ENCODE measurements at places on chromosomes 4 and X.

DNA sequence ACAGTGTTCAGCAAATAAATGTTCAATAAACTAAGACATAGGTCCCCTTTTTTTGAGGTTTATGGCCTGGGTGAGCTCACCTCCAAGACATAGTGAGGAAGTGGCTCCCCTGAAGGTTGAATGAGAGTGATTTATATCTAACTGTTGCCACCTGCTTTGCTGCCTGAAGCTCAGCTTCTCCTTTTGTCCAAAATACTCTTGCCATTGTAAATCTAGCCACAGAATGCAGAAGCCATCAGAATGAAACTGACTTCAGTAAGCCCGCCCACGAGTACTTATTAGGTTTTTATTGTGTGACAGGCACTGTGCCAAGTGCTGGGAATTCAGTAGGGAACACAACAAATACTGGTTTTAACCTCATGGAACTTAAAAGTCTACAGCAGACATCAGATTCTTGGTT is 18.0 kb downstream of the SPINK2 start:
- no peak for DNase-seq

GRCh38 chr4:123468479-123469031 is 72.0 kb downstream of the SPRY1 start:
- DNase-seq = no peak

DNA sequence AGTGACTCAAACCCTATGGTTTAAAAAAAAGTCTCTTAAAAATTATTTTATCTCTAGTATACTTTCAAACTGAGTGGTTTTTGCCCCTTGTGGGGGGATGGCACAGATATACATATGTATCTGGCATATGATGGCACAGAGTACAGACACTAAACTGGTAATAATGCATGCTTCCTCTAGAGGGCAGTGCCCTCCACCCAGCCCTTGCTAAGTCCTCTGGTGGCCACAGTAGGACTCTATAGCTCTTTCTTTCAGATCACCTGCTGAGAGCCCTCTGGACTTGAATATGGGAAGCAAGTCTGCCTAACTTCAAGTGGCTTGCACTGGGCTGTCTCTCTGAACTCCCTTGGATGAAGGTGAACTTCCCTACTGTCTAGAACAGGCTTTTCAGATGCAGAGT is 66.3 kb downstream of the TSPAN7 start:
- DNase-seq = no peak

DNA sequence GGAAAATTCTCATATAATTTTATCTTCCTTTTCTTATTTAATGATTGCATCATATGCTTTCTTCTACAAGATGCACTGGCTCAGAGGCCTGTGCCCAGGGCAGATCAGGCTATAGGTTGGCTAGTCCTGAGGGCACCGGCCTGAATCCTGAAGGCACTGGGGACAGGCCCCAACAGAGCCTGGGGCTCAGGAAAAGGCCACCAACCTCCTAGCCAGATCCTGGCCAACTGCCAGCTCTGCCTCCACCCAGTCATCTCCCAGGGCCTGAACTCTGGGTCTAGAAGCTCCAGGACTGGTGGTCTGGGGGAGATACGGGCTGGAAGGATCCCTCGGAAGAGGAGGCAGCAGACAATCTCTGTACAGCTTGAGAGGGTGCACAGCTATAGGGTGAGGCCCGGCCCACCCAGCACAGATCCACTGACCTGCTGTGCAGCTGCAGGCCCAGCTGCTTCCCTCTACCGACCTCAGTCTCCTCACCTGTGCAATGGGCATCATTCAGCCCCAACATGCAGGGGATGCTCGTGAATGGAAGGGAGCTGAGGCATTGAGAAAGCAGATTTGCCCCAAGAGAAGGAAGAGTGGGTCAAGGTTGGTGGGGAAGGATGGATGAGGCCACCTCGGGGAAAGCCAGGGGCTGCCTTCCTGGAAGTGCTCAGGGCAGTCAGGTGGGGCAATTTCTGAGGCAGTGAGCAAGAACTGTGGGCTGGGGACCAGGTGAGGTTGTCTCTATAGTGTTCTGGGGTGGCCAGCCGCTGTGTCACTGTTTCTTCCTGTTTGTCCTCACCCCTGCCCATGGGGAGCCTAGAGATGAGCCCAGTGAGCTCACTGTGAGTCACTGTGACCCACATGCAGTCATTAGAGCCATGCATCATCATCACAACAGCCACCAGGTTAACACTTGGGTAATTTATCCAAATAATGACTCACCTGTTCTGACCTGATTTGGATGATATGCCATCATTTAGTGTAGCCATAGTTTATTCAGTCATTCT is 22.4 kb upstream of the XAGE2 start:
- DNase-seq = no peak

All from CD4-positive, alpha-beta T cell treated with Interleukin-15 for 4 hours (primary cell).